CD4-positive, alpha-beta T cell treated with Interleukin-12 subunit alpha and Interleukin-12 subunit beta, for 1 hour (primary cell): ENCODE measurements at places on chromosomes 13 and 19.

DNA sequence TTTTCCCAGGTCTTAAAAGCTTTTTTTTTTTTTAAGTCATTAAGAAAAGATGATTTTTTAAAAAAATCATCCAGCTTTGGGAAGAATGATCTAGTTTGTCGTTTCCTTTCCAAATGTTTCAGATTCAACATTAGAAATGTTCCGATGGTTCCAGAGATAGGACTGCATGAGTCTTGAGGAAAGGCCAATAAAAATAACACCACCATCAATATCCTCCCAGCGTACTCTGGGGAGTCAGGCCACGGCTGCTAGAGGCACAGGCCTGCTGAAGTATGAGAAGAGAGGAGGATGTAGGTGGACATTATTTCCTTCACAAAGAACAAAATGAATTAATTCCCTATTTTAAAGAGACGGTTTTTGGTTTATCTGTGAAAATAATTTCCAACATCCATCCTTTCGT lies 60.0 kb upstream of the SHISA2 start:
- no peak for DNase-seq

DNA sequence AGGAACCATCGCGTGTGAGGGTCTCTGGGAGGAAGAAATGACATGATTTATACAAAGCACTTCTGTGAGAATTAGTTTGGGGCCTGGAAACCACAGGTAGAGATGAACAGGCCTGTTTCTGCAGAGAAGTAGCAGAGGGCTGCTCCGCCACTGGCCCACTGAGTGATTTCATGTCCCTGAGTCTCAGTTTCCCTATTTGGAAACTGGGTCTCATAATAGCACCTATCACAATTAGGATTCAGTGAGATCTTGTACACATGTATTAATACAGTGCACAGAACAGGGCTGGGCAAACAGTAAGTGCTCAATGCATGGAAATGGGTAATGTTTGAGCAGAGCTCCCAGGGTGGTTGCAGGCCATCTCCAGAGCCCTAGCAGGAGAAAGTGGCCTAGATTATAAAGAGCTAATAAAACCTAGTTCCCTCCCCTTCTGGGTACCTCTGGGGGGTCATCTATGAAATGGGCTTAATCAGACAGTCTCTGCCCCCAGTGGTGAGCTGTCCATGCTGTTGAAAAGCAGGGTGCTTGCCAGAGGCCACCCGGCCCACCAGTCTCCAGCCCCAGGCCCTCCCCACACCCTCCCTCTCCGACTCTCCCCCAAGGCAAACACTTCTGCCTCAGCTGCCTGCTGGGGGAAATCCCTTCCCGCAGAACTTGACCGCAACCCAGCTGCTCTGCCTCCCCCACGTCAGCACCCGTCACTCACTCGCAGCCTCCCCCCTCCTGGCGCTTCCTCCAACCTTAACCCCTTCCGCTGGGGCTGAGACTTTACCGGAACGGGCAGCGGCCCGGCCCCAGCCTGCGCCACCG lies 4.5 kb downstream of the BCL3 start:
- peak; percentile 96 for DNase-seq

DNA sequence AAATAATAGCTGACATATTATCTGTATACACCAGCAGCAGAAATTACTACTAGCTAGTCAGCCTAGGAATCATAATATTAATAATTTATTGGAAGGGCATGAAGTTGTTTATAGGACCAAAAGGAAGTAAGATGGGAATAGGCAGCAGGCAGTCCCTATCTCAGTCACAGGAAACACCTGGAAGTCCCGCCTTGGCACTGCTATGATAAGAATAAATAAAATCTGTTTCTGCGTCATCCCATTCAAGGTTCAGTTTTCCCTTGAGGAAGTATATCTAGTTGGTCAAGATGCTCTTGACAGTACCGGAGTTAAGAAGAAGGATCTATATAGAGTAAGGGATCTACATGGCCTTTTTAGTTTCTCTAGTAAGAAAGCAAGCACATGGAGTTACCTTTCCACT lies 830.8 kb downstream of the DIAPH3 start:
- DNase-seq: no peak

- DNase-seq: no peak
These were observed 231.9 kb downstream of the KCTD12 start for GRCh38 chr13:76654263-76654662.
